ENCODE measurements at places on chromosomes 4 and X. TPM values are rescaled to one million over a fixed set of nuclear protein-coding genes. Genes with fewer than 3 reads are reported as not detected.

GRCh38 chrX:113868177-113868576 lies 715.7 kb upstream of the HTR2C start:
- DNase-seq, result no peak

DNA sequence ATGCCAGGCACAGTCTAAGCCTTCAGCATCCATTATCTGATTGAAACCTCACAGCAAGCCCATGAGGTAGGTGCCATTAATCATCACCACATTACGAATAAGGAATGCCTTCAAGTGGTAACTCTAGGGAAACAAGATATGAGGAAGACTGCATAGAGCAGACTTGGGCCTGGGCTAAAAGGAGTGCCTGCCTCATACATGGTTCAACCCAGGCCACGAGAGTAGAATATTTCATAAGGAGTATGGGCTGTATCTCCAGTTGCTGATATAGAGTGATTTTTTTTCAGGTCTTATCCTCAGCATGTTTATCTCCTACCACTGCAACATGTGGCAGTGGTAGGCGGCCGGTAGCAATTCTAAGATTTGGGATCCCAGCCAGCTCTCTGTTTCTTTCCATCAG lies 51.7 kb downstream of the ATP11C start:
- no peak for DNase-seq

- no peak for DNase-seq
These were observed 123.5 kb downstream of the CHRNA9 start for GRCh38 chr4:40458683-40459082.

DNA sequence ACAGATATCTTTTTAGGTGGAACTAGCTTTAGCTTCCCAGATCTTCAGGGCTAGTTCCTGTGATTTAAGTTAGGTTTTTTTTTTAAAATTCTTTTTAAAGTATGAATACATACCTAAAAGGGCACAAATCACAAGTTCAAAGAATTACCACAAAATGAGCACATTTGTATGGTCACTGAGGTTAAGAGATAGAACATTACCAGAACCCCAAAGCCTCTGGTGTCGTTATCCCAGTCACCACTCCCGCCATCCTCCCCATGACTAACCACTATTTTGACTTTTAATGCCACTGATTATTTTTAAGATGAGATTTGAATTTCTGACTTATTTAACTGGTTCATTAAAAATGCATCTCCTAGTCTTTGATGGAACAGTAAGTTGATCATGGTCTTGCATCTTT lies 5.4 kb downstream of the PGK1 start:
- DNase-seq, result no peak

SUPT20HL2 gene
- total RNA-seq, result 3.2 TPM

DNA sequence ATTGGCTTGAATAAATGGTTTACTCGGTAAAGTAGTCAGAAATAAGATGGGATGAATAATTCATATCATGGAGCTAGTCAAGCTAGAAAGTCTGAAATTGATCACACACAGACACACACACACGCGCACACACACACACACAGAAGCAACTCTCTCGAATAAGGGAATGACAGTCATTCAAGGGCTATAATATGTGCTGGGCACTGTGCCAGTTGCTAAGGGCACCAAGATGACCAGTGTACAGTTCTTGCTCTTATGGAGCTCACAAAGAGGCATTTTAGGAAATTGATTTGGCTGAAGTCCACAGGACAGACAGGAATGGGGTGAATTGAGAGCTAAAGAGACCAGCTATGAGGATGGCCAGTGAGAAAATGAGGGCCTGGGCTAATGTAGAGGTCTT lies 34.2 kb upstream of the SH3D19 start:
- DNase-seq, result no peak

KCNE5 gene
- total RNA-seq, result not detected

GRCh38 chr4:147599769-147600168 lies 17.4 kb upstream of the TMEM184C start:
- no peak for DNase-seq

DNA sequence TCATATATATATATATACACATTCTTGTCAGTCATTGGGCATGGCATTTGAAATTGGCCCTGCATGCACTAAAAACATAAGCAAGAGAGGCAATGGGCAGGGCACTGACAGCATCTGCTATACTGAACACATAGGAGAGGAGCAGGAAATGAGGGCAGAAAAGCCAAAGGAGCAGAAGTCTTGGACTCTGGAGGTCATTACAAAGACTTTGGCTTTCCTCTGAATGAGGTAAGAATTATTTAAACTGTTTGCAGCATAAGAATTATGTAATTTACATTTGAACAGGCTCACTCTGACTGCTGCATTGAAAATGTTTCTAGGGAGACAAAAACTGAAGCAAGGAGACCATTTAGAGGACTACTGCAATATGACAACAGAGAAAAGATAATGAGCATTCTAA lies 396.5 kb downstream of the PRDM5 start:
- no peak for DNase-seq

- no peak for DNase-seq
These were observed 112.6 kb upstream of the LCORL start for GRCh38 chr4:18134111-18134510.

DCLK2 gene
- 34.2 TPM for total RNA-seq

ABLIM2 gene
- total RNA-seq, result 30.8 TPM

NKX3-2 gene
- not detected for total RNA-seq

DNA sequence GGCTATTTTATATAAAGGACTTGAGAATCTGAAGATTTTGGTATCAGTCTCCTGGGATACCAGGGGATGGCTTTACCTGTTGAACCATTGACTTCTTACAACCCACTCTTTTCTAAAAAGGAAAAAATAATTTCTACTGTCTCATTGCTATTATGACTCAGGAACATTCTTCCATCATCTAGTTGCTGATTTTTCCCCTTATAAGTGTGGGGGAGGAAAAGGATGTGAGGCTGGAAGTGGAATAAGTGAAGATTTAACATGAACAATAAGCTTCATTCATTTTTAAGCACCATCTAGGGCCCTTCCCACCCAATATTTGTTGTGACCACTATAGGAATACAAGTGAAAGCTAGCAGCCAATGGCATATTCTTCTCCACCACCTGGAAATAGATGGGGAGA lies 10.6 kb upstream of the MND1 start:
- no peak for DNase-seq

DNA sequence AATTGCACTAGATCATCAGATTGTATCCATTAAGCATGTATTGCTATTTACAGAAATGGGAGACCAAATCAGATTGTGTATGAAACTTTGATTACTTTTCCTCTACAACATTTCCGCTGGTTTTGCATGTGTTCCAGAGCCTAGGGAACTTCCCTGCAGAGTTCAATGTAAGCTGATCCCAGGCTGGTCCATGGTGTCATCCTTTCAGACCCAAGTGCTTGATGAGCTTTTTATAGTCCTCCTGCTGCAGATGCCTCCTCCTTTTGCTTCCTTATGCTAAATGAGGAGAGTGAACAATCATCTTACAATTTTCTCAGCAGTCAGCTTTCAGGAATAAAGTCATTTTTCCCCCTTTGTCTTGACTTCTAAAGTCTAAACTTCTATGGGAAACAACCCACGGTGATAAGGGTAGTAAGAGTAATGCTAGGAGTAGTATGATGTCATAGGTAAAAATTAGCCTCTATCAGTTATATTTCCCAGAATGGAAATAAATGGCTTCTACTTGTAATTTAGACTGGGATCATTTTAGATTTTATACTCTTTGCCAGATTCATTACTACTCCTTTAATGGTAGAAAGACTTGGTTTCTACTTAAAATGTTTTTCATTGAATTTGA lies 55.1 kb upstream of the SLC4A4 start:
- DNase-seq, result no peak

GRCh38 chrX:96389281-96390047 lies 295.2 kb upstream of the DIAPH2 start:
- DNase-seq, result no peak

DNA sequence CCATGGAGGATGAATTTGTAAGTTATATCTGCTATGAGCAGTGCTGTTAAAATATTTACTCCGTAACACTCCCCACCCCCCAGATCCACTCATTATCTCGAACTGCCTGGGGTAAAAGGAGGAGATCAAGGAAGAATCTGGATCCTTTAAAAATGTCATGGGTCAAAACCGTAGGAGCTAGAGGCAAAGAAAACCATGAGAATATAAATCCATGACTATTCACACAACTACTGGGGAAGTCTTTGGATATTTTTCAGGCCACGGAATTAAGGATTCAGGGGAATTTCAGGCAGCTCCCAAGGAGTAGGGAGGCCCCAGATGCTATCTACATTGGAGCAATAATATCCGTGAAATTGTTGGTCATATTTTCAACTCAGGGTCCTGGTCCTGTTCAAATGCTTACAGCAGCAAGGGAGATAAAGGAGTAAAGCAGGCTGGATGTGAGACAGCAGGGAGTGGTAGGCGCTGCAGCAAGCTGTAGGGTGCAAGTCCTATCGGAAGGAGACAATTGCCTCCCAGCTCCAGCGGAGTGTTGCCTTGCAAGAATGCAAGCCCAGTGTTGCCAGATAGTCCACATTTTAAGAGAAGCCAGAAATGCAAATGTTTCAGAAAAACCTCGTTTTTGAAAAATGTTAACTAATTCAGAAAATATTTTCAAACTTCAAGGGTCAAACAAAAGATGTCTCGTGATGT lies 116.2 kb upstream of the KIT start:
- no peak for DNase-seq

GRCh38 chr4:45692131-45692735 lies 431.6 kb downstream of the GABRG1 start:
- DNase-seq, result no peak

- DNase-seq, result no peak
These were observed 1.7 kb downstream of the RNF175 start for GRCh38 chr4:153758136-153758535.

PRDM5 gene
- 14.9 TPM for total RNA-seq

GRCh38 chr4:185227713-185228278 lies 18.4 kb downstream of the SNX25 start:
- peak; percentile 58 for DNase-seq

- no peak for DNase-seq
These were observed 25.5 kb downstream of the IRF2 start for GRCh38 chr4:184448821-184449220.
